ENCODE measurements at places on chromosomes 6 and 20.

DNA sequence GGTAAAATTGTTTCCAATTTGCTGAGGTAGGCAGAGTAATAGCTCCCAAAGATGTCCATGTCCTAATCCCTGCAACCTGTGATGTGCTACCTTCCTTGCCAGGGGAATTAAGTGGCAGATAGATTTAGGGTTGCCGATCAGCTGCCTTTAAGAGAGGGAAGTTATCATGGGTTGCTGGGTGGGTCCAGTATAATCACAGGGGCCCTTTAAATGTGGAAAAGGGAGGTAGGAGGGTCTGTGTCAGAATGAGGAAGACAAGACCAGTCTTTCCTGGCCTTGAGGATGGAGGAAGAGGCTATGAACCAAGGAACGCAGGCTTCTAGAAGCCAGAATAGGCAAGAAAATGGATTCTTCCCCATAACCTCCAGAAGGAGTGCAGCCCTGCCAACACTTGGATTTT lies 50.7 kb downstream of the CTCFL start:
- DNase-seq: no peak
- peaks cover 10% of the 10 kb centered on the region for H3K4me1 ChIP-seq
- H3K36me3 ChIP-seq: no peaks in the 10 kb centered on the region
- H3K27me3 ChIP-seq: peaks cover 16% of the 10 kb centered on the region
- H3K27ac ChIP-seq: no peak overlapping the region
- no peak overlapping the region for H3K4me3 ChIP-seq

DNA sequence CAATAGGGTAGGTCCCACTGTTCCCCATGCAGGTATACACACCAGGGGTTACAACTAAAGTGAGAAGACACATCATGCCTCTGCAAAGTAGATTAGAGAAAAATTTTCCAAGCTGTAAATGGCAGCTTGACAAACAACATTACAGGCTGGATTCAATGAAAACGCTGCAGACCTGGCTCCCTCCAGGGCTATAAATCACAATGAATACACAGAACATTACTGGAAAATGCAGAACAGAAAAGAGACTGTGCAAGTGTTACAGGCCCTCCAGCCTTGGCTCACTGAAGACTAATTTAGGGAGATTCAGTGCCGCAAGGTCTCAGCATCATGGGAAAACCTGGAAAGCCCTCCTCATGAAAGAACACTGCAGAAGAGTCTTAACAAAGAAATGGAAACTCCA lies 207.8 kb downstream of the KHDC1L start:
- DNase-seq: no peak
- H3K4me1 ChIP-seq: no peaks in the 10 kb centered on the region
- H3K27me3 ChIP-seq: no peaks in the 10 kb centered on the region
- no peak overlapping the region for H3K4me3 ChIP-seq
- no peaks in the 10 kb centered on the region for H3K36me3 ChIP-seq
- H3K27ac ChIP-seq: no peak overlapping the region

GRCh38 chr6:30979141-30979540 lies 4.4 kb upstream of the MUC21 start:
- no peak overlapping the region for H3K27ac ChIP-seq
- H3K4me1 ChIP-seq: peaks cover 8% of the 10 kb centered on the region
- H3K4me3 ChIP-seq: no peak overlapping the region
- no peaks in the 10 kb centered on the region for H3K27me3 ChIP-seq
- no peak for DNase-seq

DNA sequence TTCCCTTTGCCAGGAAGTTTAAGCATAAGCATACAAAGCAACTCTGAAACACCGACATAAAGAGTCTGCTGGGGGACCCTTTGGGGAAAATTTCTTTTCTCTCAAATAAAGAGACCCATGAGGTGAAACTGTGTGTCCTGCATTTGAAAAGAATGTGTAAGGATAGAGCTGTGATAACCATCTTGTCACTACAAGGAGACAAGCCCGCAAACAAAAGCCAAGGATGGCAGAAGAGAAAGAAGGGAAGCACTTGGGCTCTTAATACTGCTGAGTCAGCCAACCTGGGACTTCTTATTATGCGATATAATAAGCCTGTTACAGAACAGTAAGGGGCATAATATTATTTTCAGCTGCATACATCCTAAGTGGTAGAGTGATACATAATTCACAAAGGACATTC lies 52.5 kb downstream of the NUDT3 start:
- H3K4me3 ChIP-seq: no peak overlapping the region
- no peaks in the 10 kb centered on the region for H3K27me3 ChIP-seq
- DNase-seq: no peak
- no peak overlapping the region for H3K27ac ChIP-seq
- H3K4me1 ChIP-seq: peaks cover 62% of the 10 kb centered on the region

DNA sequence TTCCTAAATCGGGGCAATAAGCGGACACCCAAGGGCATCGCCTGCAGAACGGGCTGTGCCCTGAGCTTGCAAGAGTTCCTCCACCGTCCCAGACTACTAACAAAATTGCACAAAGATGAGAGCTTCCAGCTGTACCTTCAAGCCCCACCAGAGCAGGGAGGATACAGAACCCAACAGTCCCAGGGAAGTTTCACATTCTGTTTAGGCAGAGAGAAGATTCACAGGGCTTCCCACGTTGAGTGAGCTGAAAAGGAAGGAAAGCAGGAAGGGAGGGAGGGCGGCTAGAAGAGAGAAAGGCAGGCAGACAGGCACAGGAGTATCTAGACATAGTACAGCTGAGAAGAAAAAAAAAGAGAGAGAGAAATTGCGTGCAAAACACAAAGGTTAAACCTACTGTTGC lies 112.6 kb upstream of the AFDN start:
- H3K36me3 ChIP-seq: no peaks in the 10 kb centered on the region
- peaks cover 8% of the 10 kb centered on the region for H3K27me3 ChIP-seq
- DNase-seq: no peak
- no peak overlapping the region for H3K4me3 ChIP-seq

- no peak for DNase-seq
- H3K27me3 ChIP-seq: no peaks in the 10 kb centered on the region
- no peak overlapping the region for H3K27ac ChIP-seq
- no peaks in the 10 kb centered on the region for H3K36me3 ChIP-seq
These were observed 62.0 kb downstream of the IL22RA2 start for GRCh38 chr6:137111296-137112066.

DNA sequence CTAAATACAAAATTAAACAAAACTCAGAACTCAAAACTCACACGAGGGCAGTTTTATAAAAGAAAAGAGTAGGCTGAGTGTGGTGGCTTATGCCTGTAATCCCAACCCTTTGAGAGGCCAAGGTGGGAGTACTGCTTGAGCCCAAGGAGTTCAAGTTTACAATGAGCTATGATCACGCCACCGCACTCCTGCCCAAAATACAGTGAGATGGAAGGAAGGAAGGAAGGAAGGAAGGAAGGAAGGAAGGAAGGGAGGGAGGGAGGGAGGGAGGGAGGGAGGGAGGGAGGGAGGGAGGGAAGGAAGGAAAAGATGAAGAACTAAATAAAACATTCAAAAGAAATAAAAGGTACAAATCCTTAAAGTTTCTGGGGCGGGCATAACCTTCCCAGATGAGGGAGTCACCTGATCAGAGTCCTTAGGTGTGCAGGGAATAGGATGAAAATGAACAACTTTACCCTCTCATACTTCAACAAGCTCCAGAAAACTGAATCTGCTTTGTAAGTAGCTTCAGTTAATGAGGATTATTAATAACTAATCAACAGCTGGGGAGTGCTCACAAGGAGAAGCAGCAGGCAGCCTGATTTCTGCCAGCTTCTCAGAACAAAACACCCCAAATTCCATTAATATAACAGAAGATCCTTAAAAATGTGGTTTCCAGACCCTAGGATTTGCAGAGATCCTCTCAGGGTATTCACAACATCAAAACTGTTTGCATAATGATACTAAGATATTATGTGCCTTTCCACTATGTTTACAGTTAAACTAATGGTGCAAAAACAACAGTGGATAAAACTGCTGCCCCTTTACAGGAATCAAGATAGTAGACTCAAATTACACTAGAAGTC lies 21.8 kb downstream of the LMBRD1 start:
- no peak overlapping the region for H3K4me3 ChIP-seq
- DNase-seq: no peak
- no peaks in the 10 kb centered on the region for H3K27me3 ChIP-seq
- H3K27ac ChIP-seq: no peak overlapping the region

DNA sequence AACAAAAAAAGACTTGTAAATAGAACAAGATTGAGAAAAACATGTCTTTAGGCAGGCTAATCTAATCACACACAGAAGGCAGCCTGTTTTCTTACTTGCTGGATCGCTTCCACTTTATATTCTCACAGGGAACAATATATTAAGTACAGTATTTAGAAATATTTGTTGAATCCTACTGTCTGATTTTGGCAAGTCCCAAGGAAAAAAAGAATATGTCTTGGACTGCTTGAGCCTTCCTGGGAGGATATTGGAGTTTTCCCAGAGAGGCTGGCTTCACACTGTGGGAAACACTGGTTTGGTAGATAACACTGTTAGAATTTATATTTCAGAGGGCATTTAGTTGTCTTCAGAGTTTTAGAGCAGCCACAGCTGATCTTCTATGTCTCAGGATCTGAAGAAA lies 229.7 kb downstream of the PRL start:
- no peak overlapping the region for H3K27ac ChIP-seq
- H3K27me3 ChIP-seq: no peaks in the 10 kb centered on the region
- peaks cover 11% of the 10 kb centered on the region for H3K4me1 ChIP-seq
- no peak overlapping the region for H3K4me3 ChIP-seq
- no peaks in the 10 kb centered on the region for H3K36me3 ChIP-seq

DNA sequence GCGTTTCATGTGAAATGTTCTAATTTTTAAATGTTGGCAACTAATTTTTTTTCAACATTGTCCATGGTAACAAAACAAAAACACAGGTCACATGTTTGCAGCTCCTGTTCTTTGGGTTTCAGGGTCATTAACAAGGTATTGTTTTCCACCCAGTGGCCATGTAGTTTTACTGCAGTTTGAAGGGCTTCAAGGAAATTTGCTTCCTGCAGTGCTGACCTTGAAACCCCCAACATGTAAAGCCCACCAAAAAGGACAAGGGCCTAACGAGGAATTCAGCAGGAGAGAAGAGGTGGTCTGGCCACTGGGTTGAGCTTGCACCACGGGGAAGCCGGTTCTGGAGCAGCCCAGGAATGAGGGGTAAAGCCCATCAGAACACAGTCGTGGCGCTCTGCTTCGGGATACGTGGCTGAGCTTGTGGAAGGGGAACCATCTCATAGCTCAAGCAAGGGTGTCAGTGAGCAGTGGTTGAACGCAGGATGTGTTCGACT lies 13.9 kb upstream of the KLHL31 start:
- no peaks in the 10 kb centered on the region for H3K27me3 ChIP-seq
- no peak overlapping the region for H3K27ac ChIP-seq
- DNase-seq: no peak
- H3K36me3 ChIP-seq: no peaks in the 10 kb centered on the region
- no peaks in the 10 kb centered on the region for H3K4me1 ChIP-seq

GRCh38 chr6:168534265-168534664 lies 93.3 kb downstream of the SMOC2 start:
- H3K4me1 ChIP-seq: no peaks in the 10 kb centered on the region
- H3K27me3 ChIP-seq: no peaks in the 10 kb centered on the region
- H3K36me3 ChIP-seq: no peaks in the 10 kb centered on the region
- no peak overlapping the region for H3K4me3 ChIP-seq

DNA sequence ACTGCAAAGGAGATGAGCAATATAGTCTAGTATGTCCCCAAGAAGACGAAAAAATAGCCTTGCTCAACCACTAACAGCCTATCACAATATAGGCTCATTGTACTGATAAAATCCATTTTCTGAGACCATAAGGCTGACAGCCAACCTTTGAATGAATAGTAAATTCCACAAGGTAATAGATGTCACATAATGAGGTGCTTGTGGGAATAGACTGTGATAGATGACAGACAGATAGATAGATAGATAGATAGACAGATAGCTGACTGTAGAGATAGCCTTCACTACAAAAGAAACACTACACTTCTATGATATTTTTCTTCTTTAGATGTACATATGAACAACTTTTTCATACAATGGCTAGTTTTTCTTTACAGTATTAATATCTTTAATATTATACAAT lies 760.3 kb upstream of the NRSN1 start:
- no peaks in the 10 kb centered on the region for H3K4me1 ChIP-seq
- H3K27me3 ChIP-seq: no peaks in the 10 kb centered on the region
- no peak for DNase-seq
- no peak overlapping the region for H3K27ac ChIP-seq
- no peak overlapping the region for H3K4me3 ChIP-seq
- no peaks in the 10 kb centered on the region for H3K36me3 ChIP-seq

DNA sequence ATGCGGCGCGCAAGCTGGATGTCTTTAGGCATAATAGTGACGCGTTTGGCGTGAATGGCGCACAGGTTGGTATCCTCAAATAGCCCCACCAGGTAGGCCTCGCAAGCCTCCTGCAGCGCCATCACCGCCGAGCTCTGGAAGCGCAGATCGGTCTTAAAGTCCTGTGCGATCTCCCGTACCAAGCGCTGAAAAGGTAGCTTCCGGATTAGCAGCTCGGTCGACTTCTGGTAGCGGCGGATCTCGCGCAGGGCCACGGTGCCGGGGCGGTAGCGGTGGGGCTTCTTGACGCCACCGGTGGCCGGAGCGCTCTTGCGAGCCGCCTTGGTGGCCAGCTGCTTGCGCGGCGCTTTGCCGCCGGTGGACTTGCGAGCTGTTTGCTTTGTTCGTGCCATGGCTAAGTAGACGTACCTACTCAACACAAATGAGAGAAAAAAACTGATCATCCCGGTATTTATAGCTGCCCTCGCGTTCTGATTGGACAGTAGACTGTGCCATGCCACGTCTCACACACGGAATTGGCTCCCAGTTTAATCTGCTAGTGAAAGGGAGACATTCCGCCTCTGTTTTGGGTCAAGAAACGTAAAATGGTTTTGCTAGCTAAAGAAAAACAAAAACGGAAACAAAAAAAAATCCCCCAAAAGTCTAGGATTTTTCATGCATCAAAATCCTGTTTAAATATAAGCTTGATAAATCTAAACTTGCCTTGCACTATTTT lies 40.1 kb downstream of the OR2B2 start:
- peaks cover 28% of the 10 kb centered on the region for H3K4me1 ChIP-seq
- peak overlapping the region; percentile 58 for H3K4me3 ChIP-seq
- peak; percentile 78 for DNase-seq
- H3K36me3 ChIP-seq: no peaks in the 10 kb centered on the region
- peaks cover 22% of the 10 kb centered on the region for H3K27me3 ChIP-seq

- no peak overlapping the region for H3K4me3 ChIP-seq
- DNase-seq: no peak
- peaks cover 49% of the 10 kb centered on the region for H3K4me1 ChIP-seq
- no peaks in the 10 kb centered on the region for H3K27me3 ChIP-seq
These were observed 8.9 kb downstream of the PTPRK start for GRCh38 chr6:128511506-128511905.

GRCh38 chr6:85130743-85131142 lies 319.1 kb upstream of the NT5E start:
- no peaks in the 10 kb centered on the region for H3K27me3 ChIP-seq
- H3K4me1 ChIP-seq: no peaks in the 10 kb centered on the region
- no peak overlapping the region for H3K4me3 ChIP-seq
- no peaks in the 10 kb centered on the region for H3K36me3 ChIP-seq
- DNase-seq: no peak

Data from lower lobe of right lung (tissue), 2 donors.